ENCODE measurements at places on chromosomes 11 and 22. TPM values are rescaled to one million over a fixed set of nuclear protein-coding genes. Genes with fewer than 3 reads are reported as not detected.

The FDX1 gene
- 9.0 TPM for total RNA-seq

The KRTAP5-11 gene
- total RNA-seq: not detected

The RAB36 gene
- 0.67 TPM for total RNA-seq

DNA sequence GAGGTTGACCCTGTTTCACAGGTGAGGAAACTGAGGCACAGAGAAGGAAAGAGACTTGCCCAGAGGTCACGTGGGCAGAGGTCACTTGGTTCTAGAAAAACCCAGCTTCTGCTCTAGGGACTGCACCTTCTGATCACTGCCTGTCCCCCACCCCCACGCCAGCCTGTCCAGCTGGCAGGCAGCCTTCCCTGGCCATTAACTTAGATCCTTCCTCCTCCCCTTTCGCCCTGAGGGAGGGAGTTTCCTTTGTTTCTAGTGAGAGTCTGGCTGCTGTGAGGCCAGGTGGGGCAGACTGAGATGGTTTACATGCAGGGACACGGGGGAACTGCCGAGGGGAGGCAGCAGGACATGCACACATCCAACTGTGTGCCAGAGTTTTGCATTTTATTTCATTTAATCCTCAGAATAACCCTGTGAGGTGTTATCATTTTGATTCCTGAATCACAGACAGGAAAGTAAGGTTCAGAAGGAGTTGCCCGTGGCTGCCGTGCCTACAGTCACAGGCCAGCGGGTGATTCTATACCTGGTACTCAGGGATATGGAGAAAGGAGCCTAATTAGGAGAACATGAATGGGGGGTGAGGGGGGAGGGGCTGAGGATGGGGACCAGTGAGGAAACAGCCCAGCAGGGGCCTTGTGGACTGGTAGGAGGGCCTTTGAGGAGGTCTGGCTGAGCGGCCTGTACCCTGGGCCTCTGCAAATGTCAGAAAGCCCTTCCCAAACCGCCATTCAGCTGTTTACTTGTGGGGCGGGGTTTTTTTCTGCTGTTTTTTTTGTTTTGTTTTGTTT lies 3.4 kb downstream of the FAM83F start:
- DNase-seq: no peak

- no peak for DNase-seq
These were observed 53.9 kb downstream of the SMIM38 start for GRCh38 chr11:69209421-69210309.

GRCh38 chr22:47727641-47728040 lies 965.2 kb downstream of the TBC1D22A start:
- DNase-seq: no peak

DNA sequence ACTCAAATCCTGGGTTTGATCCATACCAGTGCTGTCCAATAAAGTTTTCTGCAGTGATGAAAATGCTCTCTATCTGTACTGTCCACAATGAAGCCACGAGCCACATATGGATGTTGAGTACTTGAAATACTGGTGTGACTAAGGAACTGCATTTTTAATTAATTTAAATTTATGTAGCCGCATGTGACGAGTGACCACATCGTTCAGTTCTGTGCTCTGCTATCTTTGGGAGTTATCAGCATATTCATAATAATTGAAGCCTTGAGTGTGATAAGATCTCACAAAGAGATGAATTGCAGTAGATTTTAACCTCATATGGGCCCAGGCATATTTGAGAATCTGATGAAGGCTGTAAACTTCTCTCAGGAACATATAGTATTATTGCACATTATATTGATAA lies 40.8 kb downstream of the GRAMD1B start:
- DNase-seq: no peak
